ENCODE measurements at places on chromosomes 16 and 17. TPM values are rescaled to one million over a fixed set of nuclear protein-coding genes. Genes with fewer than 3 reads are reported as not detected.

Gene IRF8
- total RNA-seq, result 11.3 TPM

- DNase-seq, result no peak
These were observed 12.5 kb upstream of the SLC16A11 start for GRCh38 chr17:7056386-7056785.

Gene ABHD15
- total RNA-seq, result 4.1 TPM

DNA sequence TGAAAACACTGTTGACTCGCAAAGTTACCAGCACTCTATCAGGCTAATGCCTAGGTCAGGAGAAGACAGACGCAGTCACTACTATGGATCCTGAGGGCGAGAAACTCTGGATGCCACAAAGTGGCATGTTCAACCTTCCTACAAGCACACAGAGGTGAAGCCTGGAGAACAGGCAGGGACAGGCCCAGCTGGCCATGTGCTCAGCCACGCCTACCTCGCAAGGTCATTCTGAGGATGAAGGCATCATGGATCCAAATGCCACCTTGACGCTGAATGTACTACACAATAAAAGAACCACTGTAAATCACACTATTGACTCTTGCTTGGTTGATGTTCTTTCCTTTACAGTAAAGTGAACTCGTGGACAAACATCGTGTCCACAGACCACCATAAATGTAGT is 85.8 kb downstream of the ANKRD11 start:
- no peak for DNase-seq

DNA sequence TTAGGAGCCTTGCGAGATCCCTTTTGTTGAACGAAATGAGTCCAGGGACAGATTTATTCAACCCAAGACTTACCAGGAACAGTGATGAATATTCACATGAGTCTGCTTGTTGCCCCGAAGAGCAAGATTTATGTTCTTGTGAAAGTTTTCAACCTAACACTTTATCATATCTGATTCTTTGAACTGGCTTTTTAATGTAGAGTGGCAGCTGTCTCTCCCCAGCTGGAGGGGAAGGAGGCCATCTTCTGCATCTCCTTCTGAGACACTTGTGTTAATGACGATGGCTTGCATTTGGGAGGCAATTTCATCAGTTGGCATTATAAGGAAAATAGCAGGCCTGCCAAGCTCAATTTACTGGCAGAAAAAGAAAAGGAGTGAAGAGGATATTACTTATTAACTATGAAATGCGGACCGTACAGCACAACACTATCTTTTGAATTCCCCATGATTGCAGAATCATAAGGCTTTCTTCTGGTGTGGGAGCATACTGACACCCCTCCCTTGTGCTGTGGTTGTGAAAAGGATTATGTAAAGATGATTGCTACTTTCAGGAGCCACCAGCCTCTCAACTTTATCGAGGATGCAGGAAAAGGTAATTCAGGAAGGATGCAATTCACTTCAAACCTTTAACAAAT is 35.7 kb downstream of the SMARCE1 start:
- no peak for DNase-seq

DNA sequence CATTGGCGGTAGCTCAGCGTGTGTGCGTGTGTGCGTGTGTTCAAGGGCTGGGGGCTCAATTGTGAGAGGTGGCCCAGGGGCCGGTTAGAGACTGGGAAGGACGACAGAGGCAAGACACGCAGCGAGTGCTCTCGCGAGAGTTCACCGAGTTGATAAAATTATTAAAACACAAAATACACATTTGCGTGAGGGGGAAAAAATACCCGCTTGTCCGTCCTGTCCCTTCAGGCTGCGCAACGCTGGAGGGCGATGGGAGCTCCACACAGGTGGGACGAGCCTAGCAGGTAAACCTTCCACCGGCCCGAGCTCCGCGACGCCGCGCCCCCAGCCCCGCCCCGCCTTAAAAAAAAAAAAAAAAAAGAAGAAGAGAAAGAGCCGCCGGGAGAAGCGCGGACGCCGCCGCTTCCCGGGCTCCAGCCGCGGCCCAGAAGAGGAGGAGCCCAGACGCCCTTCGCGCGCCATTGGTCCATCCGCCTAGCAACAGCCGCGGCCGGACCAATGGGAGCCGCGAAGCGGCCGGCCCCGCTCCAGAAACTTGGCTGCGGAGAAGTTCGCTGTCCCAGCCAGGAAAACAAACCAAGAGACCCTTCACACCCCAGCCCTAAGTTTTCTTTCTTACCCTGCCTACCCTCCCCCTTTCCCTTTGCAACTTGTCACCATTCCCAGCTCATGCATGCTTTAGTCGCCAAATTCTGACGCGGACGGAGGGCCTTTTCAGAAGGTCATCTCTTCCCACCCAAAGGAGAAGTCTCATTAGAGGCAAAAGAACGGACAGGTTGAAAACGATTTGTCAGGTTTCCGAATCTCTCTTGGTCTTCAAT is 169.9 kb upstream of the MAF start:
- DNase-seq, result peak; percentile 90

GRCh38 chr16:53855511-53855910 is 151.6 kb downstream of the FTO start:
- no peak for DNase-seq

DNA sequence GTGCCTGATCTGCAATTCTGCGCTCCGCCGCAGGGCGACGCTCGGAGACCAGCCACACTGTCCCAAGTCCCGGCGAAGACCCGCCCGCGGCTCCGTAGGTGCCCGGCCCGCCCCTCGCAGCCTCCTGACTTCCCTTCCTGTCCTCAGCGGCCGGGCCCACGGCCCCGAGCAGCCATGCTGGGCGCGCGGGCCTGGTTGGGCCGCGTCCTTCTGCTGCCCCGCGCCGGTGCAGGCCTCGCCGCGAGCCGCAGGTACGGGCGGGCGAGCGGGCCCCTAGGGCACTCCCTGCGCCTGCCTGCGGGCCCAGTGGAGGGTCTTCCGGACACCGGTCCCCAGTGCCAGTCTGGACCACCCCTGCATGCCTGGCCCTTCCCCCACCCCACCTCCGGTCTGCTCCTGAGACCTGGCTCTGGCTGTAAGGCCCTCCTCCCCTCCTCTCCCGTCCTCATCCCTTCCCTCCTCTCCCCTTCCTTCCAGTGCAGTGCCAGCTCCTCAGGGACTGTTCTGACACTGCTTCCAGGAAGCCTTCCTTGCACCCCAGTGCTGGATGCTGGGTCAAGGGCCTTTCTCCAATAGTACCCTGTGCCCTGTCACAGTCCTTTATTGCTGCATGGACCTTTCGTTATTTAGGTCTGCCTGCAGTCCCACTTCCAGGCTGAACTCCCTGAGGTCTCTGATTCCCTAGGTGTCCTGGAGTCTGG is at the start of gene SPATA20:
SPATA20 (plus strand) TSS at position 140 of the 701 bp plus-strand sequence; CDS start at position 175, 35 bp downstream.
- DNase-seq, result peak; percentile 94
